ENCODE measurements at places on chromosomes 2 and 18.

DNA sequence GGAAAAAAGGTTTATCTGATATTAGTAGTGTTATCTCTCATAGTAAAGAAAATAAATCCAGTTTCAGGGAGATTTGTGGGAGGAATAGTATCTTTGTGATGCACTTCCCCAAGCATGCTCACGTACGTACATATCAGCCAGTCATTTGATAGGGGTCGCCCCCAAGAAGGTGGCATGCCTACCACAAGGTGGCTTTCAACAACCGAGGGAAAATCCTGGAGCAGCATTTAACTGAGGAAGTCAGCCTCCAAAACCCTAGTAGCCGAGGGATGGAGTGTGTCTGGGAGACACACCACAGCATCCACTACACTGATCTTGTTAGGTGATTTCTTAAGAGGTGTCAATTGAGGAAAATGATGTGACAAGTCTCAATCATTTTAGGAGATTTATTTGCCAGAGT lies 623.9 kb downstream of the NYAP2 start:
- DNase-seq, result no peak

DNA sequence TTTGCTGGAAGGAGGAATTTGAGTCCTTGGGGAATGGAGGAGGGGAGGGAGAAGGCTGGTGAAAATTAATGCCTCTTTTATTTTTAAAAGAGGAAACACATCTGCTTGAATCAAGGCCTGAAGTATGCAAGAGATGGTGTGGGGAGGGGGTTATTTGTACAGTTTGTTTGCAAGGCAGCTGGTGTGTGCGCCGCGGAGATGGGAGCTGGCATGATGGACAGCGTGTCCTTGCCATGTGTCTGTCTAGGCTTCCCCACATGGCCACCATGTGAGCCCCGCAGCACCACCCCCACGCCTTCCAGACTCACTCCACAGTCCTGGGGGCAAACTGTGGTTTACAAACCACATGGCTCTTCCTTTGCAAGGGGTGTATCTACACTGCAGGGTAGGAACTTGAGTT lies 154.8 kb upstream of the APCDD1 start:
- DNase-seq, result no peak

DNA sequence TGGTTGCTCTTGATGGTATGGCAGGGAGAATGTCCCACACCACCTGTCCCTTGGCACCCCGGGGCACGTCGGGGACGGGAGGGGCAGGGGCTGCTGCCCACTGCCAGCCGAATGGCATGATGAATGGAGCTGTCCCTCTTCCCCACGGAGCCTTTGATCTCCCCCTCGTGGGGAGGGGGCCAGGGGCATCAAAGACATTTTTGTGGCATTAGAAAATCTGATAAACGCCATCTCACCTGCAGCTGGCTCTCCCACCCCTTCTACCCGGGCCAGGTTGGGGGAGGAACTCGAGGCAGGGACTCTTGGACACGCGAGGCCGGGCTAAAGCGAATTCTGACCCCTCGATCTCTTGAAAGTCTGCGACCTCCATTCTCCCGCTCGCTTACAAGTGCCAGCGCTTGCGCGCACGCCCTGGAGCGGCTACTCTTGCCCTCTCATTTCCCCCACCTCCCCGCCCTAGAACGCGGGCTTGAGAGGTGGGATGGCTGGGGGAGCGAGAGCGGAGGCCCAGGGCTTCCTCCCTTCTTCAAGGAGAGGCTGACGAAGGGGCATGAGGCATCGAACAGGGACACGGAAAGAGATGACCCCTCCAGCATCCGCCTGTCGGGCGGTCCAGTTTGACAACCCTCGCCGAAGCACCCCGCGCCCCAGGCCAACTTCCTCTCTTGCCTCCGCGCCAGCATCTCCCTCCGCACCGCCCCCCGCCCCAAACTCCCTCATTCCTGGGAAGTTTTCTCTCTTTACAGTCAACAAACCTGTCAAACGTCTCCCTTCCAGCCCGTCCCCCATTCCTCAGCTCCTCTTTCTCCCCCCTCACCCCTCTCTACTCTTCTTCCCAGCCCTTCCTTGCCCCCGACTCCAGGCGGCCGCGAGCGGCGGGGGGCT lies 692 bp upstream of the WNT6 start:
- no peak for DNase-seq

DNA sequence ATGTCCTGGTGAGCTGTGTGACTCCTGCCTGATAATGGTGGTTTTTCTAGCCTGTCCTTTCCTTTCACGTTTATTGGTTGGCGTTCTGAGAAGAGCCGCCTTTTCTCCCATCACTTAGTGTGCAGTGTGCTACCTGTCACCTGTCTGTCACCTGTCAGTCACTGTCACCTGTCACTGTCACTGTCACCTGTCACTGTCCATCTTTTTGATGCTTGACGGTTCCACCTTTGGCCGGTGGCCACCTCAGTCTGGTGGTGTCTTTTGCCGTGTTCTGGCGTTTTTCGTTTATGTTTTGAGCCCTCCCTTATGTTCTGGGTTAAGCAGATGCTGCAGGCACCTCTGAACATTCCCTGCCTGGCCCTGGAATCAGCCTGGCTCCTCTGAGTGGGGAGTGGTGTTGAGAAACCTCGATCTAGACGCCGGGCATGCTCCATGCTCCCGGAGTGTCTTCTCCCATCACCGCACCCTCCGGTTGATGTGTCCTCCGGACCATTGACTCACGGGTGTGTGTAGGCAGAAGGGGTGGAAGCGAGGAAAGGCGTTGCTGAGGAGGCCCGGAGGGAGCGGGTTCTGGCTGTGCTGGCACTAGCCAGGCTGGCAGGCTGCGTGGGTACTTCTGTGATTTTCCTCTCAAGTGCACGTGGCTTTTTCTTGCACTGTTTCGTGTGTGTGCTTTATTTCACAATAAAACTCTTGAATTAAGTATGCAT lies 20.7 kb downstream of the DTYMK start:
- DNase-seq, result no peak

- no peak for DNase-seq
Measured at GRCh38 chr2:44430342-44430741, 68.6 kb downstream of the CAMKMT start.

GRCh38 chr2:99543247-99543646 lies 53.4 kb upstream of the REV1 start:
- DNase-seq, result no peak

DNA sequence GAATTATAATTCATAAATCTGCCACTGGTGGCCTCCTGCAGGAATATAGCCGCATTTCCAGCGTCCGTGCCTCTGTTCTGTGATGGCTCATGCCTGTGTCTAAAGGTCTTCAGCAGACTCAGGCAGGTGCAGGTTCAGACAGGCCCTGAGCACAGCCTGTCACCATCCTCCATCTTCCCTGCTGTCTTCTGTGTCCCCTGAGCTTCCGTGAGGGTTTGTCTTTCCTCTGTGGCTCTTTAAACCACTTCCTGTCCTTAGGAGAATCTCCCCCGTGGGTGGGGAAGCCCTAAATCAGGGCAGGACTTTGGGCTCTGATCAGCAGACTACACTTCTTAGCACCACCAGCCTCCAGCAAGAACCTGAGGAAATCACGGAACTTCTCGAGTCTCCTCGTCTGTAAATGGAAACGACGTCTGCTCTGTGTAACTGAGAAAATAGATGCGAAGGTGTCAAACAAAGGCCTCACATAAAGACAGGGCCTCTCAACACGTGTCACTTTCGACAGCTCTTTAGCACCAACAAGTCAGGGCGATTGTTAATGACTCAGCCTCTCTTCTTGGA lies 24.1 kb upstream of the NFATC1 start:
- no peak for DNase-seq

- no peak for DNase-seq
Measured at GRCh38 chr2:54538537-54538936, 82.4 kb downstream of the SPTBN1 start.

DNA sequence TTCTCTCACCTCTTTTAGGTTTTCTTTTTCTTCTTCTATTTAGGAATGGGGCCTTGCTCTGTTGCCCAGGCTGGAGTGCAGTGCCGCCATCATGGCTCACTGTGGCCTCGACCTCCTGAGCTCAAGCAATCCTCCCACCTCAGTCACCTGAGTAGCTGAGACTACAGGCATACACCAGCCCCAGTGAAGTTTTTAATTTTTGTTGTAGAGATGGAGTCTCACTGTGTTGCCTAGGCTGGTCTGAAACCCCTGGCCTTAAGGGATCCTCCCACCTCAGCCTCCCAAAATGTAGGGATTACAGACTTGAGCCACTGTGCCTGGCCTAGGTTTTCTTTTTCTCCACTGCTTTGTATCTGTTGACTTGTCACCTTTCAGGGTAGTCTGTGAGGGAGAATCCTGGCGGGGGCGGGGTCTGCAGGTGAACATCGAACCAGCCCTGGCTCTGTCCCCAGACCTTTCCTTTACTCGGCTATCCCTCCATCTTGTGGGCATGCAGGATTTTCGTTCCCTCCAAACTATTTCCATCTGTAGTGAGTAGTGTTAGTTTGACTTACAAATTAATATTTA lies 21.7 kb downstream of the NCK2 start:
- DNase-seq, result no peak

DNA sequence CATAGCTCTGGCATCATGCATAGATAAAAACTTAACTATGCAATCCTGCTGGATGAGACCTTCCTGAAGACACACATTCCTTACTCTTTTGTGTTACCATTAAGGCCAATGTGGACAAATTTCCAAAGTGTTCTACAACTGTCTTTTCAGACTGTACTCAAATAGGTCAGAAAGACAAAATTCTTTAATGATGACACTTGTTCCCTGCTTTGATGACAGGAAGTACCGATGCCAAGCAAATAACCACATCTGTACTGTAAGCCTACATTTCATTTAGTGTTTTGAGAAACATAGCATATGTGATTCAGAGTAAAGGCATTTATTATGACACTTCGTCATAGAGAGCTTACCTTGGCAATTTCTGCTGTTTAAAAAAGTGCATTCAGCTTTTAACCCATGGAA lies 55.0 kb downstream of the PMAIP1 start:
- DNase-seq, result no peak

DNA sequence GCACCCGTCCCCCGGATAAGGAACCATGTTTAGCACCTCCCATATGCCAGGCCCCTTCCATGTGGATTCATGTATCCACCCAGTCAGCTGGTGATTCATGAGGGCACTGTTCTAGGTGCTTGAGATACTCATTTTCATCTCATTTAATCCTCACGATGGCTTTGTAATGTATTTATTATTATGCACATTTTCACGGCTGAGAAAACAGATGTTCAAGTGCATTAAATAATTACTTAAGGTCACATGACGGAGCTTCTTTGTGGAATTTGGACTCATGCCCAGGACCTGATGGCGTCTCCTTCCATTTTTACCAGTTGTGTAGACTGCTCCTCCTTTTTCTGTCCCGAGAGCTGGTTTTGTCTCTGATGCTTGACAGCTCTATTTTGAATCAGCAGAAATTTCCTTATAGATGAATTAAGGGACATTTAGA lies 72.2 kb upstream of the RBM44 start:
- DNase-seq, result no peak

DNA sequence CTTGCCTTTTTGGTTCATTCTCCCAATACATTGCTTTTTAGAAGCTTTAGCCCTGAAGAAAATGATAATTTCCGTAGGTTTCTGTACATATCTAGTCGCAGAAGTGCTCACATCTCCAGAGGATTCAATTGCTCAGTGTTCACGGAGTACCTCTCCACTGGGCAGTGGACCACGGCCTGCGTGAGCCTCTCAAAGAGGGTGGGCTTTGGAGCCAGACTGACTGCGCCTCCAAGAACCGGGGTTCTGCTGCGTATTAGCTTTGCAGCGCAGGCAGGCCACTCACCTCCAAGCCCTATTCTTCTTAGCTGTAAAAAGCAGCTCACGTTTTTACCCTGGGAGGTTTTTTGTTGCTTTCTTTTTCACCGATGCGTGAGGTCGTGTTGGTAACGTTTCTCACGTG lies 35.4 kb downstream of the NTSR2 start:
- DNase-seq, result no peak

- no peak for DNase-seq
Measured at GRCh38 chr2:59856391-59856790, 697.1 kb downstream of the BCL11A start.

GRCh38 chr2:159091976-159092375 lies 123.5 kb downstream of the TANC1 start:
- DNase-seq, result no peak

- DNase-seq, result no peak
Measured at GRCh38 chr2:219296142-219296541, 13.1 kb downstream of the PTPRN start.

- DNase-seq, result no peak
Measured at GRCh38 chr18:45957100-45957499, 10.0 kb downstream of the EPG5 start.

- no peak for DNase-seq
Measured at GRCh38 chr2:237613679-237614078, 13.7 kb upstream of the LRRFIP1 start.

DNA sequence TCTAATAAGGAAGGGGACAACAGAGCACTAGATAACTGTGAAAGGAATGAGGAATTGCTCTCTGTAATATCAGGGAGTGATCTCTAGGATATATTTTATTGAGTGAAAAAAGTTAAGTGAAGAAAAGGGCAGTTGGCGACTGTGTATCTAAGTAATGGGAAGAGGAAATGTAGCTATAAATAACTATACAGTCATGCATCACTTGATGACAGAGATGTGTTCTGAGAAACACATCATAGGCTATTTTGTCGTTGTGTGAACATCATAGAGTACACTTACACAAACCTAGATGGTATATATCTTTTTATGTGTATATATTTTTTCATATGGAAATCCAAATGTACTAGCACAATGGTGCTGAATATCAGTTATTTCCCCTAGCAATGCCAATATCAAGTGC lies 329.3 kb downstream of the TXNL1 start:
- no peak for DNase-seq

DNA sequence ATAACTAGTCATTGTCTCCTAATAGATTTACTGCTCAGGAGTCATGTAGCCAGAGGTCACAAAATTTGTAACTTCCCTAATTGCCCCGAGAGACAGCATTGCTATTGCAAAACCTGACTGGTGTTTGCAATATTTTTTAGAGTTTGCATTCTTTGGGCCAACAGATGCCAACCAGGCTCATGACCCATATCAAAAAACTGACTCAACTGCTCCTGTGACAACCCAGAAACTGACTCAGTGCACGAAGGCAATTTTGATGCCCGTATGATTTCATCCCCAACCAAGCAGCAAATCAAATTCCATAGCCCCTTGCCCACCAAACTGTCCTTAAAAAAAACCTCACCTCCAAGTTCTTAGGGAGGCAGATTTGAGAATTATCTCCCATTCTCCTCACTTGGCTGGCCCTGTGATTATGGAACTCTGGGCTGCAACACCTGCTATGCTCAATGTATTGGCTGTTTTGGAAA lies 951.3 kb downstream of the TSN start:
- no peak for DNase-seq

- no peak for DNase-seq
Measured at GRCh38 chr2:176556373-176556772, 287.1 kb downstream of the MTX2 start.

DNA sequence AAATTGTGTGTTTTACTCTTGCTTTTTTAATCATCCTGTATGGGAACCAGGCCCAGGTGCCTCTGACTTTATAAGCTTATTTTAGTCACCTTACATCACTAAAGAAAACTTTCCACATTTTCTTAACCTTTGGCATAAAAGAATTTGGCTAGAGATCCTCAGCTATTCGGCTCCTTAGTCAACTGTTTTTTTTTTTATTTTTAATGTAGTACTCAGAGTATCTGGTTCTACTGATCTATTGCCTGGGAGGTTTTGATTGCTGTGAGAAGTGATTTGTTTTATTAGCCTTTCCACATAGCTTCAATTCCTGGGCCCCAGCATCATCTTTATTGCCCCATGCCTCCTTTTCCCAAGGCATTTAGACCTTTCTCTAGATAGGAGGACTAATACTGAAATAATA lies 121.0 kb downstream of the MYO1B start:
- DNase-seq, result no peak
